ENCODE measurements at places on chromosomes 4 and X.

- no peak for DNase-seq
Observed at GRCh38 chr4:163462556-163462955, 11.0 kb downstream of the TKTL2 start.

DNA sequence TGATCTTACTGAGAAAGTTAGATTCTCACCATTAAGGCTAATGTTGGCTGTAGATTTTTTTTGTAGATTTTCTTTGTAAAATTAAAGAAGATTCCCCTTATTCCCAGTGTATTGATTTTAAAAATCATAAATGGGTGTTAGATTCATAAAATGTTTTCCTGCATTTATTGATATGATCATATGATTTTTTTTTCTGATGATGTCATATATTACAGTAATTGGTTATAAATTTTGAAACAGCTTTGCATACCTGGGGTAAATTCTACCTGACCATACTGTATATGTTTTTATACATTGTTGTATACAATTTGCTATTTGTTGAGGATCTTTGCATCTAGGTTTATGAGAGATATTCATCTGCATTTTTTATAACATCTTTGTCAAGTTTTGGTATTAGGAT is 880.3 kb upstream of the GRIA3 start:
- no peak for DNase-seq

GRCh38 chr4:76276813-76277212 is 25.3 kb downstream of the FAM47E start:
- DNase-seq: no peak

DNA sequence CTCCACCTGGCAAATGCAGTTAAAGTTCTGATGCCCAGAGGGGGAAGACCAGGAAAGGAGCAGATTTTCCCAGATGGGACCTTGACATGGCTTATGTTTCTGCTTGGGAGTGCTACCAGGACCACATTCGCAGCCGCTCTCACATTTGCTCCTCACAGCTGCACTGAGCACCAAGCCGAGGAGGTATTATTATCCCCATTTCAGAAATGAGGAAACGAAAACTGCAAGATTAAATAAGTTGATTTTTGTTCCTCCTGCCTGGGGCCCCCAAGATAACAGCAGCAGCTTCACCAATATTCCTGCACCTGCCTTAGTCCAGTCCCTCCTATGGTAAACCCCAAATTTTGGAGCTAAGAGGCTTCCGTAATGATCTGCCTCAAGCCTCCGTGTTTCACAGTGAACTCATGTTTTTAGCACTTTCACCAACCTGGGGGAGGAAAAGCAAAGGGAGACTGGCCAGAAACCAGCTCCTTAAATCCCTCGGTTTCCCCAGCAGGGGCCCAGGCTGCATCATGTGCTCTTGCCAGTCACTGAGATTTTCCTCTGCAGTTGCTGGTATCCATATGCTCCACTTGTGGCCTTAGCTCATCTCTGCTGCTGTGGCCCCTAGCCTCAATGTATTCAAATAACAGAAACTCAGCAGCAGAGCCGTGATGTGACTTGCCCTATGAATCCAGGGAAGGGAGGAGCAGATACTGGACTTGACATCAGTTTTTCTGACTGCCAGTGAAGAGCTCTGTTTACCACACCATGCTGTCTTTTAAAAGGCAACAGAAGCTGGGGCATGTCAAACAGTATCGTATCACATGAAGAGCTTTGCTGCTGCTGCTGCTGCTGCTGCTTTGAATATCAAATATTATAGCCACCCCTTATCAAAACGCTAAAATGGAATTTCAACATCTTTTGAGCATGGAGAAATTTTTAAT is 95.5 kb upstream of the KLHL13 start:
- no peak for DNase-seq

- DNase-seq: no peak
Observed at GRCh38 chr4:125016892-125017299, 297.9 kb upstream of the FAT4 start.

DNA sequence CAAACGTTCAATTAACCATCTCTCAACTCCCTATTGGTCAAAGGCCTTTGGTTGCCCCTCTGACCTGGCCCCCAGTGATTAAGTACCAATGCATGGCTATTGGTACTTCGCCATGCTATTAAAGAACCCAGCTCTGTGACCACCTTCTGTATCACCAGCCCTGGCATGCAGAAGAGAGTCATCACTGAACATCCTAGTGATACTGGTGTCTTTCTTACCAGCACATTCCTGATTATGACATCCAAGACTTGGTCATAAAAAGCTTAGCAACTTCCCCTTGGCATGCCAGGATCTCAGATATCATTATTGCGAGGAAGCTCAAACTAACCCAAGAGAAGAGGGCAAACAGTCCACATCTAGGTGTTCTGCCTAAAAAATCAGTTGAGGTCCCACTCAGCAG is 122.3 kb upstream of the OTUD4 start:
- DNase-seq: no peak

Data from stimulated activated CD4-positive, alpha-beta T cell treated with anti-CD3 and anti-CD28 coated beads, Interleukin-15, amount 100 ng/mL, for 1 hour (primary cell).